ENCODE measurements at places on chromosomes 7 and 10.

- no peak for DNase-seq
Observed at GRCh38 chr7:142590077-142590476, 159.2 kb upstream of the PRSS1 start.

DNA sequence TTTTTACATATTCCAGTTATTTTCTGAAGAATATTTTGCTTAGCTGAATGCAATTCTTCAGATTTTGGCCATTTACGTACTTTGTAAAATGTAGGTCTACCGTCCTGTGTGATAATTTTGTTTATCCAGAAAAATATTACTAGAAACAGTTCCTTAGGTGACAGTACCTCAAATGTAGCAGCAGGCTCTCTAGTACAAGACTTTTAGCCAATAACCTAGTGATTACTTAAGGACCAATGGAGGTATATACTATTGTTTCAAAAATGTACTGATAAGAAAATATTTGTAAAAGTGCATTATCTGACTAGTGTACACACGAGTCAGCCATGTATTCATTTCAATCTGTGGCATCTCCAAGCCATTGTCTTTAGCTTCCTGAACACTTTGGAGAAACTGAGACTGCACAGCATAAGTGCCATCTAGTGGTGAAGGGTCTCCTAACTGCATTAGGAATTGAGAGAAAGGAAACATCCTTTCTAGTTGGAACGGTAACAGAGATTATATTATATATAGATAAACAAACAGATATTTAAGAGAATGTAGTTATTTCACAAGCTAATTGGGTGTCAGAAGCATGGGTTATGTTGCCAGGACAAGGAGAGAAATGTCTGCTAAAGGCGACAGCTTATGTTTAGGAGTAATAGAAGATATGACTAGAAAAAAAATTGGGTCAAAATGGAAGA, 23.7 kb downstream of the RTKN2 start:
- peak; percentile 77 for DNase-seq

GRCh38 chr10:73956476-73957359, 41.2 kb upstream of the VCL start:
- DNase-seq, result peak; percentile 53

DNA sequence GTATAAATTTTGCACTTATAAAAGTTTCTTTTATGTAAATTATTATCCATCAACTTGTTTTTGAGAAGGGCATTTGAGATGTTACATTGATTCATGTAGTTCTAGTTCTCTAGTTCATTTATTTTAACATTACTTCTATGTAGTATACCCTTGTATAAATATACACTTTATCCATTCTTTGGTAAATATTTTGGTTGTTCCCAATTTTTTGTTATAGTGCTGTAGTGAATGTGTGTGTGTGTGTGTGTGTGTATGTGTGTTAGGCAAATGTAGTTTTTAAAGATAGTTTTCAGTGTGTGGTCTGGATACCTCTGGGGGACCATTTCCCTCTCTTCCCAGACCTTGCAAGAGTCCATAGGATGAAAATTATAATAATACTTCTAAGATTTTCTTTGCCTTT, 15.0 kb downstream of the PRKAR2B start:
- DNase-seq, result no peak

DNA sequence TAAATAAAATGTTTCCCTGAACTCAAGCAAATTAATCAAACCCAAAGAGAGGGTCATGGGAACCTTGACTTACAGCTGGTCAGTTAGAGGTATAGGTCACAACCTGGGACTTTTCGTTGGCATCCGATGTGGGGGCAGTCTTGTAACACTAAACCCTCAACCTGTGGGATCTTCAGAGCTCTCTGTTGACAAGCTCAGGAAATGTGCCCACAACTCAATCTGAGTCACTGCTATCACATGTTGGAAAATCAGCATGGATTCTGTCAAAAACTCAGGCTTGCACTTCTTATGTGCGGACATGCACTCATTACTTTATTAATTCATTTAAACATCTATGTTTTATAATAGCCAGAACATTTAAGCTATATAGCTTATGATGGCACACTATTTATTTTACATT, 424.6 kb upstream of the SORCS1 start:
- DNase-seq, result no peak

- DNase-seq, result peak; percentile 50
Observed at GRCh38 chr10:132185601-132186487, 904 bp upstream of the DPYSL4 start.

Measured in CD4-positive, alpha-beta T cell treated with Interleukin-6 at 100 ng/mL for 8 hours (primary cell).